ENCODE measurements at places on chromosomes 7 and 10.

DNA sequence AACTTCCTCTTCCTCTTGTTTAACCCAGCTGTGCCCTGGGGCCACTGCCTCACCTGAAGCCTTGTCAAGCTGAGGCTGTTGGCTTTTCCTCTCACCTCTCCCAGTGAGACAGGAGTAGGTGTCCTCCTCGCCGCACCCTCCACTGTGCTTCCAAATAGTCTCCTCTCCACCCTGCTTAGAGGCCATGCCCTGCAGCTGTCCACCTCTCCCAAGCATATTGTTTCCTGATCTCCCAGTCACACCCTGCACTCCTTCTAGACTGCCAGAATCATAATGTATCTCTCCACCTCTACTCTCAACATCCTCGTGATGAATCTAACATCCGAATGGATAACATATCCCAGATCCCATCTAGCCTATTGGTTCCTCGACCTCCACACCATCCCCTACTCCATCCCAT is 196.3 kb upstream of the GHITM start:
- DNase-seq = no peak

DNA sequence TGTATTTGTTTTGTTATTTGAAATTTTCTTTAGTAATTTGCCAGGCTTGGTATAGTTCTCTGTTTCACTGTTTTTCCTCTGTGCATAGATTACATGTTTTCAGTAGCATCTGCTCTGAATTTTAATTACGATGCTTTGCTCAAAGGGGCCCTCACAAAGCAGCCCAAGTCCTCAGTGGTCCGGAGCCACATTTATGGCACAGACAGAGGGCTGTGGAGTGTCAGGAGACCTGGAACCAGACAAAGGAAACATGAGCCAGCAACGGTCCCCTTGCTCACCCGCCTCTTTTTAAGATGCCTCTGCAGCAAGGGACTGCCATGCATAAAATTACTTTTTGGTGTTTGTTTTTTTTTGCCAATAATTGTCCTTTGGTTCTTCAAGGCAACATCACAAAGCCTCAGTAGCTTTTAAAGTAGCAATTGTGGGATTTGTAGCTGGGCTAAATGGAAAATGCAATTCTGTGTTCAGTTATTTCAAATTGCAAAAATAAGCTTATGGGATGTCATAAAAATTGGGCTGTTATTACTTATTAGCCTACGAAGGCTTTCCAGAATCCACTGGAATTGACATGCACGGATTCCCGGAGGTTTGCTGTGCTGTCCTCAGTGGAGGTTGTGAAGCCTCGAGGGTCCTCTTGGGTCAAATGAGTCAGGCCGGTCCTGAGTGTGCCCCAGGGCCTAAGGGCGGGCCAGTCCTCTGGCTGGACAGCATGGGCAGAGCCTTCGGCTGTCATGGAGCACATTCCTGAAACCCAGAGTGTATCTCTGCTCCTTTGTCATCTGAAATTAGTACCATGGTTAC is 422.8 kb downstream of the GLRX3 start:
- no peak for DNase-seq

GRCh38 chr7:146565872-146566271 is 449.3 kb downstream of the CNTNAP2 start:
- DNase-seq = no peak

DNA sequence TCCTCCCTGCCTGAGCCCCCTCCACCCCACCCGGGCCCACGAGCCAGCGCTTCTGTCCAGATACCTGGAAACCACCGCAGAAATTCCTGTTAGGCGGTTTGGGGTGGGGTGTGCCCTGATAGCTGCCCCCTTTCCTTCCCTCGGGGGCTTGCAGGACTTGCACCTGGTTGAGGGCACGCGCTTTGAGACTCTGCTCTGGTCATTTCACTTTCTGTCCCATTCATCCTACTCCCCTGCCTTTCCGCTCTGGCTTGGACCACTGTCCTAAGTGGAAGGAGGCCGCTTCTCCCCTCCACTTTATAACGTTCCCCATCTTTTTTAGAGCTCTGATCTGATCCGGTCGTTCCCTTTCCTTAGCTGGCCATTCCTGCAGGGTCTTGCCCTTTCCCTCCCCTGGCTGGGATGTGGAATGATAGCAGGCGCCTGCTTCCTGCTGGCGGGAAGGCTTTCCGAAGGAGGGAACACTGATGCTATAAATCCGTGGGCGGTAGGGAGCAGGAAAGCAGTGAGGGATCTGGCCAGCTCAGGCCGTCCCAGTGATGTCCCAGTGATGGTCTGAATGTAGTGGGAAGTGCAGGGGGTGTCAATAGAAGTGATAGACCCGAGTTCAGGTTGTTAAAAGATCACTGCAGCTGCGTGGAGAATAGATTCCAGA is 852 bp upstream of the PRKAR1B start:
- no peak for DNase-seq

GRCh38 chr7:31688372-31688771 is 1.4 kb downstream of the PPP1R17 start:
- DNase-seq = no peak

DNA sequence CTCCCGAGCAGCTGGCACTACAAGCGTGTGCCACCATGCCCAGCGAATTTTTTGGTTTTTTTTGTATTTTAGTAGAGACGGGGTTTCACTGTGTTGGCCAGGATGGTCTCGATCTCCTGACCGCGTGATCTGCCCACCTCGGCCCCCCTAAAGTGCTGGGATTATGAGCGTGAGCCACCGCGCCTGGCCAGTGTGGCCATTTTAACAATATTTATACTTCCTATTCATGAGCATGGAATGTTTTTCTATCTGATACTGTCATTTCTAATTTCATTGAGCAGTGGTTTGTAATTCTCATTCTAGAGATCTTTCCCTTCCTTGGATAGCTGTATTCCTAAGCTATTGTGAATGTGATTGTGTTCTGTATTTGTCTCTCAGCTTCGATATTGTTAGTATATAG is 96.2 kb downstream of the GLCCI1 start:
- no peak for DNase-seq

GRCh38 chr7:29090151-29090805 is 56.1 kb downstream of the CPVL start:
- no peak for DNase-seq

GRCh38 chr7:129851809-129852208 is 101.0 kb downstream of the UBE2H start:
- DNase-seq = no peak

DNA sequence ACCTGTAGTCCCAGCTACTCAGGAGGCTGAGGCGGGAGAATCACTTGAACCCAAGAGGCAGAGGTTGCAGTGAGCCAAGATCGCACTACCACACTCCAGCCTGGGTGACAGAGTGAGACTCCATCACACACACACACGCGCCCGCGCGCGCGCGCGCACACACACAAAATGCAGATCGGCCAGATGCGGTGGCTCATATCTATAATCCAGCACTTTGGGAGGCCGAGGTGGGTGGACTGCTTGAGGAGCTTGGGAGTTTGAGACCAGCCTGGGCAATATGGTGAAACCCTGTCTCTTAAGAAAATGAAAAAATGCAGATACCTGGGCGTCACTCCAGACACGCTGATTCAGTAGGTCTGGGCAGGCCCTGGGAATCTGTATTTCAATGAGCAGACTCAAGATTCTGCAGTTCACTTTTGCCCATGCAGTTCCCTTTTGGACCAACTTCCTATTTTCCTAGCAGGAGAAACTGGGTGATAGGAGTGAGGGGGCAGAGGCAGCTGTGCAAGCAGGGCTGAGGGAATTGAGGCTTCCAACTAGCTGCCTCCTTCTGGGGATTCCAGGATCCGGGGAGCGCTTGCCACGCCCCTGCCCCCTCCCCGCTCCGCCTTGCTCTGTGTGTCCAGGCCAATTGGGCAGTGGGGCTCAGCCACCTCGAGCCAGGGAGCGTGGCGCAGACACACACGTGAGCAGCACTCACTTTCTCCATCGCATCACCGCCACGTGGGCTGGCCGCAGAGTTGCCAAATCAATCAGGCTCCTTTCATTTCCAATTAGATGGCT is 173.6 kb downstream of the SH3PXD2A start:
- DNase-seq = no peak

DNA sequence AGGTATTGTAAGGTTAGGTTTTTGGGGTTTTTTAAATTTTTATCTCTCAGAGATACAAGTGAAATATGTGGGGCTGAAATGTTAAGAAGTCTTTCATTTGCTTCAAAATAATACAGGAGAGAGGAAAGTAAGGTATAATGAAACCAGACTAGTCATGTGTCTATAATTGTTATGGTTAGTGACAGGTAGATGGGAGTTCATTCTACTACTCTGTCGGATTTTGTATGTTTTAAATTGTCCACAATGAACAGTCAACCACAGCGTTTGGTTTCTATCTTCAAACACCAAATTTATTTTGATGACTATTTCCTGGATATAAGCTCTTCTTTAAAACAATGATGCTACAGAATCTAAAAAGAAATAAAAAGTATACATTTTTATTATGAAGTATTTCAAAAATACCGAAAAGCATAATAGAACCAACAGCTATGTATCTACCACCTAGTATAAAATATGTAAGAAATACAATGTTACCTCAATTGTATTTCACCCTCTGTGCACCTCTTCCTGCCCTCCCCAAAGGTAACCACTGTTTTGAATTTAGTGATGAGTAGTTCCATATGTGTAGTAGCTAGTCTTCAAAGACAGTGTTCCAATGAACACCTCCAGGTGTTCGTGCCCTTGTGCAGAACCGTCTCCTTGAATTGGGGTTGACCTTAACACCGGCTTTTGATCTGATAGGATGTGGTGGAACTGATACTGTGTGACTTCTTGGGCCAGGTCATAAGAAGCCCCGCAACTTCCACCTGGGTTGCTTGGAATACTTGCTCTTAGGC is 74.8 kb upstream of the CDK1 start:
- DNase-seq = no peak

GRCh38 chr10:6023661-6024333 is 38.4 kb downstream of the IL2RA start:
- no peak for DNase-seq

- no peak for DNase-seq
Observed at GRCh38 chr7:158458096-158458495, 129.5 kb downstream of the PTPRN2 start.

- DNase-seq = peak; percentile 66
Observed at GRCh38 chr10:15370856-15371701, at the start of gene FAM171A1. Gene FAM171A1 (minus strand): TSS chr10:15371289. CDS start chr10:15371052, 237 bp downstream.

- no peak for DNase-seq
Observed at GRCh38 chr10:84943541-84943940, 615.2 kb downstream of the CCSER2 start.

- DNase-seq = no peak
Observed at GRCh38 chr10:12705943-12706342, 295.6 kb downstream of the CCDC3 start.

- no peak for DNase-seq
Observed at GRCh38 chr7:13414181-13414580, 575.3 kb downstream of the ETV1 start.

DNA sequence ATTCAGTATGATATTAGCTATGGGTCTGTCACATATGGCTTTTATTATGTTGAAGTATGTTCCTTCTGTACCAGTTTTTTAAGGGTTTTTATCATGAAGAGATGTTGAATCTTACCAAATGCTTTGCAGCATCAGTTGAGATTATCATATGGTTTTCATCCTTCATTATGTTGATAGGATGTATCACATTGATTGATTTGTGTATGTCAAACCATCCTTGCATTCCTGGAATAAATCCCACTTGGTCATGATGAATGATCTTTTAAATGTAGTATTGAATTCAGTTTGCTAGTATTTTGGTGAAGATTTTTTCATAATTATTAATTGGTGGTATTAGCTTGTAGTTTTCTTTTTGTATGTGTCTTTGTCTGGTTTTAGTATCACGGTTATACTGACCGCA is 185.9 kb downstream of the MBL2 start:
- no peak for DNase-seq

DNA sequence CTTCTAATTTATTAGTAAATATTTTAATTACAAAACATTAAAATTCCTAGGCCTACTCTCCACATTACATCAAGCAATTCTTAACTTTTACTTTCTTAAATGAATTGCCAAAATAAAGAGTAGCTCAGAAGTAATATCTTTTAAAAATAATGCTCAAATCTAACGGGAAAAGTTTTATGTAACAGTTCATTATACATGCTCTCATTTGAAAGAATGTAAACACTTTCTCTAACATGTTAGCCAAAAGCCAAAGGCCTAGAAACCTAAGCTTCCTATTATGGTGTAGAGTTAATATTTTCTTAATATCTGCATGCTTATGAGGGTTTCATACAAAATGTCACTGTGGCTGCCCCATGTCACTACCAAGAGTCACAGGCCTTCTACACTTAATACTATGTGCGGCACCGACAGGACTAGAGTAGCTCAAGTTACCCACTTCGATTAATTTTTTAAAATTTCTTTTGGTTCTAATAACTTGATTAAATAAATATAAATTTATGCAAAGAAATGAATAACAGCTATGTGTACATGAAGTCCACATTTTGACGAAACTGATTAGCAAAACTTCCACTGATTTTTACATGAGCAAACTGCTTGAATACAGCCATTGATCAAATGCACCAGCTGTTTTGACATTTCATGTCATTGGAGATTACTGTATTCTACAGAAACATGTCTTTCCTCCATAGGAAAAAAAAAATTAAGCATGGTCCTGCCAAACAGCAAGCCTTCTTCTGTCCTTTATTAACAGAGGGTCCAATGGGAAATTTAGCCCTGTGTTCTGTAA is 3.5 kb downstream of the COBL start:
- no peak for DNase-seq

DNA sequence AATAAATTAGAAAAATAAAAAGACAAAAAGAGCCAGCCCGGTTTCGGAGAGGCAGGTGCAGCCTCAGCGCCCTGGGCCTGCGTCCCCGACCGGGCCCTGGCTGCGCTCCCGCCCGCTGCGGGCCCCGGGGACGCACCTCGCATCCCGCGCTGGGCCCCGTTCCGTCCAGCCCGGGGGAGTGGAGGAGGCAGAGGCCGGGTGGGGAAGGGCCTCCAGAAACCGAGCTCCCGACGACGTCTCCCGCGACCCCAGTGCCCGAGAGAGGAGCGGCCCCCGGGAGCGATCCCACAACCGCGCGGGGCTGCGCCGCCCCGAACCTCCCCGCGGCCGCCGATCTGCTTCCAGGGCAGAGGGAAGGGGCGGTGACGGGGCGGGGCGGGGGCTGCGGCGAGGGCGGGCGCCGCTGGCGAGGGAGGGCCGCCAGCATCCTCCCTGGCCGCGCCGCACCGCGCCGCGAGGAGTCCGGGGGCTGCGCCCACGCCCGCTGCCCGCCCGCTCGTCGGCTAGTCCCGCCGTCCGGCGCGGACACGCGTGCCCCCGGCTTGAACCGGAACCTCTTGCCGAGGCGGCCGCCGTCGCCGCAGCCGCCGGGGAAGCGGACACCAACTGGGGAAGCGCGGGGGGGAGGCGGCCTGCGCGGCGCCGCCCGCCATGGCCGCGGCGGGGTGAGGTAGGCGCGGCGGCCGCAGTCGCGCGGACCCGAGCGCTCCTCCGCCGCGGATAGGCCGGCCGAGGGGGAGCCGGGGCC is at the start of gene CCNY:
CCNY (plus strand) TSS at position 426 of the 748 bp plus-strand sequence. CDS start 545 bp downstream, outside the sequence.
- peak; percentile 70 for DNase-seq

GRCh38 chr10:132273966-132274365 is 33.8 kb downstream of the STK32C start:
- no peak for DNase-seq

Data from T-helper 1 cell (primary cell).